ENCODE measurements at places on chromosomes 12 and 14.
A peak's percentile ranks its signal among the peaks of the same experiment; 100 is the strongest.

GRCh38 chr12:103957865-103958388 lies 7.7 kb upstream of the TDG start:
- DNase-seq: no peak

- DNase-seq: no peak
Observed at GRCh38 chr14:60963761-60964160, 17.1 kb downstream of the TRMT5 start.

GRCh38 chr14:63480599-63480998 lies 62.6 kb downstream of the PPP2R5E start:
- no peak for DNase-seq

- no peak for DNase-seq
Observed at GRCh38 chr12:10069099-10069498, 29.7 kb downstream of the CLEC1A start.

- no peak for DNase-seq
Observed at GRCh38 chr12:122688291-122688690, 14.9 kb downstream of the HCAR2 start.

- DNase-seq: no peak
Observed at GRCh38 chr12:93757792-93758694, 80.9 kb downstream of the CRADD start.

- no peak for DNase-seq
Observed at GRCh38 chr12:126953365-126953889, 1313.5 kb upstream of the TMEM132C start.

DNA sequence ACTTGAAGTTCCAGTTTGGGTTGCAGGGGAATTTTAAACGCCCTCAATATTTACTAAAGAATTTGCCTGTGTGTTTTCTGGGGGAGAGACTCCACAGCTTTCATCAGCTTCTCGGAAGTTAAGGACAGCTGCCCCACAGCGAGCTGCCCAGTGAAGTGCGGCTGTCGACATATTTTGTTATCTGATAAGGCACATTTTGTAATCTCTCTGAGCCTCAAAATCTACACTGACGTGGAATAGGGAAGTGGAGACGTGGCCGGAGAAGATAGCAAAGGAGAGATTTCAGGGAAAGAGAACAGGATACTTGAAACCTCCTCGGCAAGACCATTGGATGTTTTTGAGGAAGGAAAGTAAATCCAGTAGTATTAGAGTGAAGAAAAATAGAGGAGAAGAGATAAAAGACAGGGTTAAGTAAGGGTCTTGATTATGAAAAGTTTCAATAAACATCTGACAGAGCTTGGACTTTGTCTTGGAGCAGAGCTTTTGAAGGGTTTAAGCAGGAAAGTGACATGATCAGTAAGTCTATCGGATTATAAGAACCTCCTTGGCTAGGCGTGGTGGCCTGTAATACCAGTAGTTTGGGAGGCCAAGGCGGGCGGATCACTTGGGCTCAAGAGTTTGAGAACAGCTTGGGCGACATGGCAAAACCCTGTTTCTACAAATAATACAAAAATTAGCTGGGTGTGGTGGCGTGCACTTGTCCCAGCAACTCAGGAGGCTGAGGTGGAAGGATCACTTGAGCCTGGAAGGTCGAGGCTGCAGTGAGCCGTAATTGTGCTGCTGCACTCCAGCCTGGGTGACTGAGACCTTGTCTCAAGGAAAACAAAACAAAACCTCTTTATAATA lies 1.1 kb downstream of the POLR3B start:
- no peak for DNase-seq

- no peak for DNase-seq
Observed at GRCh38 chr14:57066463-57066862, 202.2 kb downstream of the EXOC5 start.

DNA sequence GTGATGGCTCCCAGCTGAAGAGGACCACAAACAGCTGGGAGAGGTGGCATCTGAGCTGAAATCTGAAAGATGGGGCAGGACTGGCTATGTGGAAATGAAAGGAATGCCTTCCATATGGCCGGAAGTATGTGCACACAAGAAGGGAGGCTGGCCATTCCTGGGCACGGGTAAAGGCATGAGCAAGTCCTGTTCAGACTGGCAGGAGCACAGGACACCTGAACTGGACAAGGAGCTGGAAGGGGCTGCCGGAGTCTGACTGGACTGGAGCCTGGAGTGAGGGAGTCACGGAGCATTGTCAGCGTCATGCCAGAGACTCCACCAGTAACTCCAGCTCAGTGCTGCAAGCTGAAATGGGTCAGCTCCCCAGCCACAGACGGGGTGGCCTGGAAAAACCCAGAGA lies 11.9 kb upstream of the TC2N start:
- no peak for DNase-seq

GRCh38 chr14:54577977-54578376 lies 11.0 kb downstream of the SAMD4A start:
- peak; percentile 23 for DNase-seq

- no peak for DNase-seq
Observed at GRCh38 chr12:62694116-62694515, 227.5 kb downstream of the MON2 start.

DNA sequence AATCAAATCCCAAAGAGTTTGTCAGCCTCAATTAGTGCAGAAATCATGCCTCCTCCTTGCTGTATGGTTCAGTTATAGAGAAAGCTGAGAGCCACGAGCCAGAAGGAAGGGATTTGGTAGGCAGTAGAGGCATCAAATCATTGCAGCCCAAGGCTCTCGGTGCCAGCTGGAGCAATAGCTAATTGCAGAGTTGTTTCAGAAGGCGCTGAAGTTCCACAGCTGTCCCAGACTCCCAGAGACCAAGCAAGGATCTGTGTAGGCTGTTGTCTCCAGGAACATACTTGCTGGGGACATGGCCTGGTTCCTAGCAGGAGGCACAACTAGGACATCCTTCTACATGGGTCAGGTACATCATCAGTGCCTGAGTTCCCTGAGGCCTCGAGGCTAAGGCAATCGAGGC lies 80.4 kb upstream of the WSCD2 start:
- no peak for DNase-seq

DNA sequence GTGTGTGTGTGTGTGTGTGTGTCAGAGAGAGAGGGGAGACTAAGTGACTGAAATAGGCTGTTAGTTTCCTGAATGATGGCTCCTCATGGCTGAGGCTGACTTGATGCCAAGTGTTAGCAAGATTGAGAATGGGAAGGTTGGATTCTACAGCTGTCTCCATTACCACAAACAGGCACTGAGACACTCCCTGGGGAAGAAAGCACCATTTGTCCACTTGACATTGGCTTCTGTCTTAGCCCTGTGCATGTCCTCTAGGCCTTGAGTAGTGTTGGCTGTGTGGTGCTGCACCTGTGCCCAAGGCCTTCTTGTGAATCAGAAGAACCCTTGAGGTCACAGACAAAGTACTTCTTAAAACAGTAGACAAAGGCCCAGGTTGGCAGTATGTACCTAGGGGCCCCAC lies 15.6 kb downstream of the ERG28 start:
- DNase-seq: no peak

DNA sequence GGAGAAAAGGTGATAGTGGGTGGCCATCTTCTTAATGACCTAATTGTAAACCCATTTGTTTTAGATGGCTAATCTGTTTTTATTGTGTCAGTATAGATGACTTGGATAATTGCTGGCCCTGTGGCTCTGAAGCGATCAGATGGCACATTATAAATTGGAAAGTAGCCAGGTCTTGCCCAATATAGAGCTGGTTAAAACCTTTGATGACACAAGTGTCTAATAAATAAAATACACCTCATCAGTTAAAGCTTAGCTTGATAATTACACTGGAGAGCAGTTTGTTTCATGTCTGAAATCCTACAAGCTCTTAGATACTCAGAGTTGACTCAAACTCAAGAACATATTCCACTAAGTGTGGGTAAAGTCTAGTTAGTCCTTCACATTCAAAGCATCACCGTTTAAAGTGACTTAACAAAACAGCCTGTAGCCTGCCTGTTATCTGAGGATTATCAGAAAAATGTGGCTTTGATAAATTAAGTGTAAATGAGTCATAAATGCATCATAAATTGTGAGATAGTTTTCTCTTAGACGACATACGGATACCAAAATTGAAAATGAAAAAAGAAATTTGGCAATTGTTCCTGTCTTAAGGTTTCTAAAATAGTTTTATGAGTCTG lies 280.9 kb downstream of the LRIG3 start:
- no peak for DNase-seq

DNA sequence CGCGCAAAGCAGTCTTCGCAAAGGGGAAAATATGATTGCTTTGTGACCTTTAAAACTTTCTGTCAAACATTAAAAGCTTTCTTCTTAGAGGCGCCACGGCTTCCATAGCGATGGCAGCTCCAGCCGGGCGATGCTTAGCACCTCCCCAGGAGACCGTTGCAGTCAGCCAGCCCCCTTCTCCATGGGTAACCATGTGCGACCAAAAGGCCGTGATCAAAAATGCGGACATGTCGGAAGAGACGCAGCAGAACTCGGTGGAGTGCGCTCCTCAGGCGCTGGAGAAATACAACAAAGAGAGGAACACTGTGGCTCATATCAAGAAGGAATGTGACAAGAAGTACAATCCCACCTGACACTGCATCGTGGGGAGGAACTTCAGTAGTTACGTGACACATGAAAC lies 12.7 kb upstream of the STON2 start:
- DNase-seq: no peak

DNA sequence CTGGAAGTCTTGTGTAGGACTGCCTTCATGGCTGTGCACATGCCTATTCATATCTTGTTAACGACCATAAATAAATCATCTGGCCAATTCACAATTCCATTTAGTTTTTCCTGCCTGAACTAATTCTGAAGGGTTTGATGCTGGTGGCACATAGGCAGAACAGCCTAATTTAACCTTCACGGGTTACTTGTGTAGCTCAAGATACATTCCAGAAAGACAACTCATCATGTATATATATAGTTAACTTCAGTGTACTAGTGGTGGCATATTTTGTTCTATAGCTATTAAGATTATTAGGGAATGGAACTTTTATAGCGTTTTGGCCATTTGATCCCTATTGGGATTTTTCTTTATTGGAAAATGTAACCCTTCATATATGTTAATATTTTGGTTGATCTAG lies 31.4 kb downstream of the CFAP54 start:
- no peak for DNase-seq

GRCh38 chr12:21543151-21543550 lies 17.1 kb downstream of the SPX start:
- no peak for DNase-seq

GRCh38 chr12:87812030-87812429 lies 217.2 kb downstream of the C12orf50 start:
- no peak for DNase-seq

DNA sequence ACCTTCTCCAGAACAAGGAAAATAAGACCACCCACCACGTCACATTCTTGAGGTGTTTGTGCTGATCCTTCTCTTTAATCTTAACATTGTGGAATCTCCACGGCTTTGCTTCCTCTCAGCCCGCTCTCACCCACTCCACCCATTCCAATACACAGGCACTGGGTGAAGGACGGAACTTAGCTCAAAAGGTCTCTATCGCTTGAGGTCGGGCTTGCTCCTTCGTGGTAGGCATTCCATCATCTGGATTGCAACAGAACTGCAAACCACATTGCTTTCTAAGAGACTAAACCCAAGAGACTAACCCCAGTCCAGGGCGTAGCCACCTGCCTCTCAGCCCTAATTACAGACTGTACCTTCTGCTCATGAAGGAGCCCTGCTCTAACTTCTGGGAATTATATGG lies 24.0 kb upstream of the MDM2 start:
- no peak for DNase-seq

GRCh38 chr12:61566183-61566582 lies 694.0 kb upstream of the USP15 start:
- DNase-seq: no peak

GRCh38 chr14:77124345-77125280 lies 17.0 kb downstream of the ZDHHC22 start:
- DNase-seq: no peak

GRCh38 chr14:66568220-66568619 lies 60.3 kb downstream of the GPHN start:
- no peak for DNase-seq

DNA sequence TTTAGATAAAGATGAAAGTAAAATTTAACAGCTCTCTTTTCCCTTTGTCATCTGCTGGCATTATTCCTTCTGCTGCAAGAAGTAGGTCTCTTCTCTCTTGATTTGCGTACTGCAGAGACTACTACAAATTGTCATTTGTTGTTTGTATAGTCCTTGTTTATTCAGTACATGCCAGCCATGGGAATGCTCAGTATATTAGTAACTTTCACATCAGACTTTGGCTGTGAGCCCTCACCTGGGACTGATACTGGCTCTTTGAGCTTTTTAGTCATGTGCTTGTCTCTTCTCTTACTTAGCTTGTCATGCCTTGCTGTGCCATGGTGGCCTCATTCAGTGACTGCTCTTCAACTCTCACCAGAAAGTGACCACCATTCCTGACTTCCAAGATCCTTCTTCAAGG lies 169.8 kb downstream of the PRKCH start:
- DNase-seq: no peak

GRCh38 chr14:101791919-101792572 lies 30.5 kb downstream of the PPP2R5C start:
- DNase-seq: peak; percentile 31

GRCh38 chr14:21300892-21301291 lies 21.0 kb downstream of the RPGRIP1 start:
- DNase-seq: no peak

DNA sequence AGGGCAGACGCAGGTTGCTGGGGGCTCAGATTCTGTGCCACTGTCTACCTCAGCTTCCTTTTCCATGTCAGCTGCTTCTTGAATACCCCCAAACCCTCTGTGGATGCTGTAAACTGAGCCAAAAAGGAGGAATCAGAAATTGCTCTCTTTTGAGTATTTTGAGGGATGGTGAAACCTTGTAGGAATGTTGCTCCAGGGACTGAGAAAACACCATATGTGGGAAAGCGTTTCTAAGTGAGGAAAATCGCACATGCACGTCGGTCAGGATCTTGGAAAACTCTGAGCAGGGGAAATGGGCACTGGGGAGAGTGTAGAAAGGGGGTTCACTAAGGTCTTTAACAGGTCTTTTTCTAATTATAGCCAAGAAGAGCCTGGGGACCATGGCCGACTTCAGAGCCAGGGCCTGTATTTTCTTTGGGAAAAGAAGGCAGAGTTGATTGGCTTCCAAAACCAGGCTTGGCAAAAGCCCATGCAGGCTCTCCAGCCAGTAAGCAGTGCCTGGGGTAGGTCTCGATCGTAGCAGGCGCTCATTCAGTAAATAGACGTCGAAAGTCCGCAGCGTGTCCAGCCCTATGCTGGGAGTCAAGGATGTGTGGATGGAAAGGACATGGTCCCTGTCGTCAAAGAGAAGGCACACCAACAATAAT lies 58.0 kb downstream of the NTF3 start:
- DNase-seq: no peak

GRCh38 chr12:53381731-53382630 lies 2.0 kb downstream of the SP1 start:
- no peak for DNase-seq

GRCh38 chr14:92960706-92961566 lies 38.0 kb downstream of the CHGA start:
- no peak for DNase-seq

- no peak for DNase-seq
Observed at GRCh38 chr12:22196236-22196635, 138.3 kb downstream of the ST8SIA1 start.

All from skin of body (tissue), 3 donors.